ENCODE measurements at places on chromosomes 3 and 15.

DNA sequence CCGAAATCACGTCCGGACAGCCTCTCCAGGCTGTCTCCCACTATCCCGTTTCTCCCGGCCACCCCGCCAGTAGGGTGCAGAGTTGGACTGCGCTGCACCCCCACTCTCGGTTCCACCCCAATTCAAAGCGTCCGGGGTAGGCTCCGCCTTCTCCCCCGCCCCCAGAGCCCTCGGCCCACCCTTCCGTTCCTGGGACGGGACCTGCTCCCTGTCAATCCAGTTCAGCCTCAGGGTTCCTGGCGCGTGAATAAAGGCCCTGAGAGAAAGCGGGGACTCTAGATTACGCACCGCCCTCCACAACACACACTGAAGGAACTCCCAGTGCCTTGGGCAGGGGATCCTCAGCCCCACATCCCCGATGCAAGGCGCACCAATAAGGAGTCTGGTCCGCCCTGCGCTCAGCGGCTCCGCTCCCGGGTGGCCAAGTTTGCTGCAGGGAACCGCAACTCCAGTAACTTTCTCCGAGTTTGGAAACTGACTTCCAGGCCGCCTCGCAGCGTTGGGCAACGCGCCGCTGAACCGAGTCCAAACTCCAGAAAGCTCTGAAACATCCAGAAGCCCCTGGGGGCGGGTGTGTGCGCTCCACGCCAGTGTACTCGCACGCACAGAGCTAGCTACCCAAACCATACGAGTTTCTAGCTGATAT is 1.9 kb downstream of the ADAMTS9 start:
- DNase-seq = no peak

DNA sequence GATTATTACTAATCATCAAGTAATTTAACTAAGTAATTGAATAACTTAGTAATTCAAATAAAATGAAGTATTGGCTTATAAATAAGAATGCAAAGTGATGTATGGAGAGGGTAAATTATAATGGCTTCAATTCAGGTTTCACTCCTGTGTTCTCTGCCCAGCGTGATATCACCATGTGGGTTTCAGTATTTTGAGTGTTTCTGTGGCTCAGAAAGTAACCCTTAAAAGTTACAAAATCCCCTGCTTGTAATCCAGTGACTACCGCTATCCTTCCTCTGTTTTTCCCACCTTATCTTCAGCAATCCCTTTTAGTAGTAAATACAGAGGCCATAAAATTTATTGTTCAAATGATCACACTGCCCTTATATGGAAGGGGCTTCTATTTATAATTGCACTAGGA is 316.4 kb upstream of the CFAP20DC start:
- no peak for DNase-seq

DNA sequence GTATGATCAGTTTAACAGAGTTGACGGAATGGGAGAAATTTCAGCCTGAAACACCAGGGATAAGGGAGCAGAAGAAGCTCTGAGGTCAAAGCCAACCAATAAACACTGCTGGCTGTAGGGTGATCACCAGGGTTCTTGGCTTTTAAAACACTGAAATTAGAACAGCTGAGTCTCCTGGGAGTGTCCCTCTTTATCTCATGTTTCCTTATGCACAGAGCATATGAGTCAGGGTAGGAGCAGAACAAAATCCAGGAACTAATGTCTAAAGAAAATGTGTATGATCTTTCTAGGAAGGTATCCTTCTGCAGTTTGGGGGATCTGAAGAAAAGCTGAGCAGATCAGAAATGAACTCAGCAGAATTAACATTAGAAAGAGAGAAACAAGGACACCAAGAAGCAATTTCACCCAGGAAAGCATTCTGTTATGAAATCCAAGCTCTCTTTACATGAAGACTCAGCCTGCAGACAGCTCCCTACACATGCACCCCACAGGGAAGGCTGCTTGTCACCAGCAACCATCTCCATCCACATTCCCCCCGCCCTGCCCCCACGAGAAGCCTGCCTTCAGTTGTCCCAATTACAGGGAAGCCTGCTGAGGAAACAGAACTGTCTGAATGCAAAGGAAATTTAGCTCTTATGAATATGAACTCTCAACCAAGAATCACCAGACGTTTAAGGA is 469.7 kb downstream of the PDCD6IP start:
- no peak for DNase-seq

GRCh38 chr3:27127879-27128278 is 241.3 kb downstream of the NEK10 start:
- no peak for DNase-seq

DNA sequence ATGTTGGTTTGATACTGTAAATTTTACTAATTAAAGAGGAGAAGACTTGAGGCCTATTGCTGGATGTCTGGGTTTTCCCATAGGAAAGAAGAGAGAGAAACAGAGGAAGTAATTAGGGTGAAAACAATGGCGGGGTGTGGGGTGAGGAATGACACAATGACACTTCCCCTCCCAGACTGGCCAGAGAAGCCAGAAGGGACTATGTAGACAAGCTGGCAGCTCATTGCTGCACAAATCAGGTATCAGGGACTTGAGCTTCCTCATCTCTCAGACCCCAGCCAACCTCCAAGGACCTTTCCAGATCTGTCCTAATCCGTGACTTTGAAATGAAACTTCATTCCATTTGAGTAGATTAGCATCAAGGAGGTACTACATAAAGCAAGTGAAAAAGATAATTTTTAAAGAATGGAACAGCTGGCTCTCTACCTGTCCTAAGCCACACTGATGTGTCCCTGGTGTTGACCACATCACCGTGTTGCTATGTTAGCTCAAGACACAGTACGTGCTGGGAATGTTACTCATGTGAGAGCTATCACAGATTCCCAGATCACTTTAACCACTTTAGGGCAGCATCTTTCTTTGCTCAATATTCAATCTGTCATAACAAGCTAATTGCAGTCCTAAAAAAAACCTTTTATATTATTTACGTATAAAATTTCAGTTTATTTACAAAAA is 22.2 kb downstream of the TMEM212 start:
- no peak for DNase-seq

GRCh38 chr15:80003171-80003570 is 32.2 kb upstream of the BCL2A1 start:
- DNase-seq = no peak

DNA sequence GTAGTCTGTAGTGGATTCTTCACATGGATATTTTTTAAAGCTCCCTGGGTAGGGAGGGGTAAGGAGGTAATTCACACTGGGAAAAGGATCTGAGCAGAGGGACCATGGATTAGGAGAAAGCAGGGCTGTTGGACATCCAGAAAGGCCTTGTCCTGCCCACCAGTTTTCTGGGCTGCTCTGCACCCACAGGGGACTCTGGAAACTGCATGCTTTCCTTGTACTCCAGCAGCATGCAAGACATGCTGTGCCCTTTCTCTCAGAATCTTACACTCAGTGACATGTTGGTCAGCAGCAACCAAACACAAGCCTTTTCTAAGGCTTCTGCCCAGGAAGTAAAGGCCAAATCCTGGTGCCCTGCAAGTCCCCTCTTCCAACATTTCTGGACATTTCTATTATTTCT is 2.5 kb upstream of the FBN1 start:
- DNase-seq = no peak

DNA sequence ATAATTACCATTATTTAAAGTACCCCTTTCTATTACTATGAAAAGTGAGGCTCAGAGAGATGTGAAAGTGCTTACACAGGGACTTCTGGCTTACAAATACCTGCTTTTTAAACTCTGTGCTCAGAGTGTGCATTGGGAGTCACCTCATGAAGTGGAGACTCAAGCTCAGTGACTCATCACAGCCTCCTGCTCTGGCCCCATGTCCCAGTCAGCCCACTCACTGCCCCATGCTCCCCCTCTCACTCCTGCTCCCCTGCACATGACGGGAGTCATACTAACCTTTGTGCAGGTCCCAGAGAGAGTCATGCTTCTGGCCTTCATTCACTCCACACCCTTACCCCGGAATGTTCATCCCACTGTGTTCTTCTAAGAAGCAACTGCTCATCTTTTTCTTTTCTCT is 20.2 kb downstream of the CCR1 start:
- DNase-seq = no peak

- DNase-seq = no peak
These were observed 520.6 kb downstream of the MFSD1 start for GRCh38 chr3:159322322-159322939.
